ENCODE measurements at places on chromosomes 11 and 22. TPM values are rescaled to one million over a fixed set of nuclear protein-coding genes. Genes with fewer than 3 reads are reported as not detected.
A peak's percentile ranks its signal among the peaks of the same experiment; 100 is the strongest.

- no peak for DNase-seq
Observed at GRCh38 chr11:64461081-64461480, 102.1 kb downstream of the RPS6KA4 start.

DNA sequence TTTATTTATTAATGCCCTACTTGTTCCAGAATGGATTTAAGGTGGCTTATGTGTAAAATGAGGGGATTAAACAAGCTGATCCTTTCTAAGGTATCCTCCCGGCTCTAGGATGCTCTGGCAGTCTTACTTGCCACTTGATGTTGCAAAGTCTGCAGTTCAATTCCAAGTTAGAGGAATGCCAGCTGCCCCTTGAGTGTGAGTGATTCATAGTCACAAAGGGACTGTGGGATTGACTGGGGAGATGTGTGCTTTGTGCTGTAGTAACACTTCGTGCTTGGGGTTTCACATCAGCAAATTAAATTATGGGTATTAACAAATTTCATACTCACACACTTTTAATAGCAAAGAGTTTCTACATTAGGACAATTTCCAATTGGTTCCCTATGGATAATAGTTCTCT is 550.8 kb upstream of the CADM1 start:
- DNase-seq: no peak

DNA sequence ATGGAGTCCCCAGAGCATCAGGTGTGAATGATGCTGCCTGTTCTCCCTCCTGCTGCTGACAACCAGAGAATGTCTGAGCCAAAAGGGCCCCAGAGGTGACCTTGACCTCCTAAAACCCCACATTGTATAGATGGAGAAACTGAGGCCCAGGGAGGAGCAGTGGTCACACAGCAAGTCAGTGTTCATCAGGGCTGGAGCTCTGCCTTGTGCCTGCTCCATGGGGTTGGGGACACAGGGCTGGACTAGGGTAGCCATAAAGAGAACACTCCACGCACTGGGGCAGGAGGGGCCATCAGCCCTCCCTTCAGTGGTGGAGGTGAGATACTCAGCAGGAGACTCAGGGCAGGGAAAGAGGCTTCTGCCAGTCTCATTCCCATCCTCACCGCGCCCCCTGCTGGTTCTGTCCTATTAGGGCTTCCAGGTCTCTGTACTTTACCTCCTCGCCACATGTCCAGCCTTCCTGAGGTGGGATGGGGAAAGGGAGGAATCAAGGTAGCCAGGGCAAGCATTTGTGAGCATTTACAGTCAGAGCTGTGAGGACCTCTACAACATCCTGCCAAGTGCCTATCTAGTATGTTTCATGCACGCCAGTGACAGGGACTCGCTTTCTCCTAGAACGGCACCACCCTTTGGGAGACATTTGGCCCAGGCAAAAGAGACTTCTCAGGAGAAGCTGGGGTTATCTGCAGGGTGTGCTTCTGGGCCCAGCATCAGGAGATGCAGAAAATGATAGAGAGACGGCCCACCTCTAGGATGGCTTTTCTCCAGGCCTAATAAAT is 43.2 kb downstream of the NEU3 start:
- peak; percentile 33 for DNase-seq

- no peak for DNase-seq
Observed at GRCh38 chr11:17753153-17753552, 18.6 kb downstream of the KCNC1 start.

DNA sequence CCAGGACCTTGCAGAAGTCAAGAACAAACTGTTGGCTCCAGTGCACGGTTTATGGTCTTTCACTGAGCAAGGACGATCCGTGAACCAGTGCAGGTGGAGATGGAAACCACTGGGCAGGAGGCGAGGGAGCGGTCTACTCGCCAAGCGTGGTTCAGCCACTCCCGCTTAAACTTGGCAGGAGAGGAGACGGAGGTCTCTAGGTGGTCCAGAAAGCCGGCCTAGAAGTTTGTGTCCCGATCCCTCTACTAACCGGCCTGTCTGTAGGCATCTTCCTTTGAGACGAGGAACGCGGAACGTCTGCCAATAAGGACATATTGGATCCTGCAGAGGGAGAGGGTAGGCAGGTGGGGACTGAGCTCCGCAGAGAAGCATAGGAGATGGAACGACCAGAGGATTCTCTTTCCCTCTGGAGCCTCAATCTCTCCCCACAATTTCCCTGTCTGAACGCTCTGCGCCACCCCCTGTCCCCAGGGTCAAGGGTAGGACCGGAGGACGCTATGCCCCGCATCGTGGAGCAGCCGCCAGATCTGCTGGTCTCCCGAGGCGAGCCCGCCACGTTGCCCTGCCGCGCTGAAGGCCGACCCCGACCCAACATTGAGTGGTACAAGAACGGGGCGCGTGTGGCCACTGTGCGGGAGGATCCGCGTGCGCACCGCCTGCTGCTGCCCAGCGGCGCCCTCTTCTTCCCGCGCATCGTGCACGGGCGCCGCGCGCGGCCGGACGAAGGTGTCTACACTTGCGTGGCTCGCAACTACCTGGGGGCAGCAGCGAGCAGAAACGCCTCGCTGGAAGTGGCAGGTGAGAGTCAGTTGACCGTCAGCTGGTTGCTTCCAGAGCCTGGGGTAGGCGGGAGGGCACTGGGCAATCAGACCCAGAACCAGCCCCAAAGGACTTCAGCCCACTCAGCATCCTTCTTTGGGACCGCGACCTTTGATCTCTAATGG is 3.4 kb downstream of the ROBO3 start:
- no peak for DNase-seq

- DNase-seq: peak; percentile 82
Observed at GRCh38 chr22:45731041-45731797, 59.6 kb downstream of the ATXN10 start.

- no peak for DNase-seq
Observed at GRCh38 chr22:17842386-17842785, 68.1 kb upstream of the BID start.

- no peak for DNase-seq
Observed at GRCh38 chr11:47586098-47586855, at the start of gene FAM180B. Gene FAM180B, plus strand, starts transcription at chr11:47586678. Its CDS starts 91 bp downstream, at chr11:47586769.

GRCh38 chr11:44308923-44309477 is 939 bp downstream of the ALX4 start:
- no peak for DNase-seq

DNA sequence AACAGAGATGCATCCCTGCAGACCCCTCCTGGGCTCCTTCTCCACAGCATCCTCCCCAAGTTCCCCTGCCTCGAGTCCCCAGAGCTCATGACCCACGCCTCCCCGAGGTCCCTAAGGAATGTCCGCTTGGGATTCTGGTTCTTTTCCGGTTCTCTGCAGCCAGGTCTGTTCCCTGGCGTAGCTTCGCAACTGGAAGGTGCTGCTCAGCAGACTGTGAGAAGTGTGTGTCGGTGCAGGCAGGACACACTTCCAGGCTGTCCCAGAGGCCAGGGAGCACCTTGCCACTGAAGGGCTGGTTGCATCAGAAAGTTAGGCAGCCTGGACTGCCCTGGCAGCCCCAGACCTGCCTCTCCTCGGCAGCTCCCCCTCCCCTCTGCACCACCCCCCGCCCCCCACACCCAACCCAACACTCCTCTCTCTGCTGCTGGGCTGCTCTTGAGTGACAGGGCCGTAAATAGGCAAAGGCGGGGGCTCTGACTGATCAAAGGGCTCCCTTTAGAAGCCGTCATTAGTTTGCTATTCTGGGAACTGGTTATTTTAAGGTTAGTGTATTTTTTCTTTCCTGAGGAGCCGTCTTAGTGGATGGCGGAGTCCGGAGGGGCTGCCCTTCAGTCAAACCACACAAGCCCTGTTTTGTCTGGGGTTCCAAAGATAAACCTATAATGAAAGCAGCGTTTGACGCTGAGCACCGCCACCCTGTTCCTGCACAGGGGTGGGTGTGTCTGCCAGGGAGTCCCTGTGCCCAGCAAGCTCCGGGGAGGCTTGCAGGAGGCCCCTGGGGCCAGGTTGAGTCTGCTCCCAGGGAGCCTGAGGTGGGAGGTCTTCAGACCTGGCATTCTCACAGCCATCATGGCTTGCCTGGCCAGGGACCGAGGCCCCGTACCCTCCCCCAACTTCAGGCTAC is 88.6 kb upstream of the KCNQ1OT1 start:
- no peak for DNase-seq

DNA sequence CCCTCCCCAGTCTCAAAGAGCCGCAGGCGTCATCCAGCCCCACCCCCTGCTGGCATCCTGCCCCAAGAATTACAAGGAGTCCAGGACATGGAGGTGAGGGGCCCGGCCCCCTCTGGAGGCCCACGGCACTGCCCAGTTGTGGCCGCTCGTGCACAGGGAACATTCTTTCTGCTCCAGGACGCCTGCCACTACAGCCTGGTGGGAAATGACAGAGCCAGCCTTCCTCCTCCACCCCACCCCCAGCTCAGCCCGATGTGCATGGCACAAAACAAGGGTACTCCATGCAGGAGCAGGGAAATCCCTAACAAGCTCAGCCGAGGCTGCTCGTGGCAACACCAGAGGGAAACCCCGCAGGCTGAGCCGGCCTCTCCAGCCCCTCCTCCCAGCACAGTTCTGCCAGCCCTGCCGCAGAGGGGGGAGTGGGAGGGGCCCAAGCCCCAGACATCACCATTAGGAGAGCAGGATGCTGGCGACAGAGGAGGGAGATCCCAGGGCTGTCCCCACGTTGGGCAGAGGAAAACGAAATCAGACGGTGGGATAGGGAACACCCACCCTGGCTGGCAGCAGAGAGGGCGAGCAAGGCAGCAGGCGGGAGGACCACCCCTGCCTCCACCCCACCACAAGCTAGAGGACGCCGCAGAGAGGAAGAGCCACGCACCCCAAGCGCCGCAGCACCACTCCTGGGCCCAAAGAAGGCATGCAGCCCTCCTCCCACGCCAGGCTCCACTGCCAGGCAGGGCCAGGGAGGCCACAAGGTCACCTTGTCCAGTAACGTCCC is 10.0 kb downstream of the IGSF9B start:
- DNase-seq: no peak

DNA sequence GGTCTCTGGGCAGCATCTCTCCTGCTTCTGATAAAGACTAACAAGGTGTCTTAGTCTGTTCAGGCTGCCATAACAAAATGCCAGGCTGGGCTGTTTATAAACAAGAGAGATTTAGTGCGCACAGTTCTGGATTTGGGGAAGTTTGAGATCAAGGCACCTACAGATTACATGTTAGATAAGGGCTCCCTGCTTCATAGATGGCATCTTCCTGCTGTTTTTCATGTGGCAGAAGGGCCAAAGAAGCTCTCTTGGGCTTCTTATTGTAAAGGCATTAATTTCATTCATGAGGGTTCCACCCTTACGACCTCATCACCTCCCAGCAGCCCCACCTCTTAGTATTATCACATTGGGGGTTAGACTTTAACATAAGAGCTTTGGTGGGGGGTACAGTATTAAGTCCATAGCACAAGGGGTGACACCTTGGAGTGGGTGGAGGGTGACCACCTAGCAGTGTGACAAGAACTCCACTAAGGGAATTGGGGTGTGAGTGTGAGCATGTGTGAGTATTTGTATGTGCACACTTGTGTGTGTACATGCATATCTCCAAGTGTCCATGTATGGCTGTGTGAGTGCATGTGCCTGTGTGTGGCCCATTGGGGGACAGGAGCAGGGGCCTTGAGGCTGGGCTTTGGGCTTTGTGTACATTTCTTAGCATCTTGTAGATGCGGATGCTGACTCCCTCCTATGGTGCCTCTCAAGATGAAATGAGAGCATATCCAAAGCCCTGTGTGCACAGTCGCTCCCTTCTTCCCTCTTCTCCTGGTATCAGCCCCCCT is 42.7 kb downstream of the BCR start:
- no peak for DNase-seq

GRCh38 chr11:92269021-92269420 is 44.4 kb downstream of the FAT3 start:
- peak; percentile 75 for DNase-seq

GRCh38 chr11:87832211-87832610 is 343.0 kb downstream of the RAB38 start:
- no peak for DNase-seq

The P2RY2 gene
- total RNA-seq: 0.12 TPM

The CRYBB2 gene
- total RNA-seq: not detected

The RAG2 gene
- total RNA-seq: not detected

The PRG2 gene
- total RNA-seq: not detected

The MYBPC3 gene
- total RNA-seq: not detected

The KRTAP5-9 gene
- total RNA-seq: not detected

The LRRN4CL gene
- total RNA-seq: 0.17 TPM

The OVOL1 gene
- total RNA-seq: 0.22 TPM

The DDX25 gene
- 0.70 TPM for total RNA-seq

The CWF19L2 gene
- total RNA-seq: 7.8 TPM

The RTCB gene
- 93.1 TPM for total RNA-seq
